ENCODE measurements at places on chromosomes 12 and 14.
A peak's percentile ranks its signal among the peaks of the same experiment; 100 is the strongest.

DNA sequence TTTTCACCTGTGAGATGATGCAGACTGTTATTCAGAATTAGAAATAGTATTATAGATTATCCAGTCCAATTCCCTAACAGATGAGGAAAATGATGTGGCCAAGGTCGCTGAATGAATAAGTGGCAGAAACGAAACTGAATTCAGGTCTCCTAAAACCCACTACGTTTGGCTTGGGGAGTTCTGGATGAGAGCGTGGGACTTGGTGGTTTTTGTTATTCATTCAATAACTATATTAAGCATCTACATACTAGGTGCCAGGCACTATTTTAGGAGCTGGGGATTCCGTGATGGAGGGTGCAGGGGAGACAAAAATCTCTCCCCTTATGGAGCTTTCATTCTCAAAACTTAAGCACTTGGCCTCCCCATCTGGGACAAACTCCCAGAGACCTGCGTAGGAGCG, 813 bp upstream of the CCDC184 start:
- peak; percentile 66 for DNase-seq

- no peak for DNase-seq
Observed at GRCh38 chr12:84201976-84202375, 710.6 kb downstream of the SLC6A15 start.

DNA sequence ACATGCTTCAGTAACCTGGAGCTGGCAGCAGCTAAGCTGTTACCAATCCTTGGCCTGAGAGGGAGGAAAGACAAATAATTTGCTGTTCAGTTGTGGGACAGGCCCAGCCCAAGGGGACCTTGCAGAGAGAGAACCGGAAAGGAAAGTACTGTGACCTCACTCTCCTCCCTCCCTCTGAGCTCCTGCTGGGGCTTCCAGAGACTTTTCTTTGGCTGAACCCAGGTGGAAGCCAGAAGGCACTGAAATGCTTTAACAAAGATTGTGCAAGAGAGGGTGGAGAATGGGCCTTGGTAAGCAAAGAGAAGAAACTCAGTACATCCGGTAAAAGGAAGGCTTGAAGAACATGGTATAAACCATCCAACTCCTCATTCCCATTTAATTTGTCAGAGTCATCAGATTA, 457.1 kb downstream of the GLT1D1 start:
- DNase-seq: no peak

DNA sequence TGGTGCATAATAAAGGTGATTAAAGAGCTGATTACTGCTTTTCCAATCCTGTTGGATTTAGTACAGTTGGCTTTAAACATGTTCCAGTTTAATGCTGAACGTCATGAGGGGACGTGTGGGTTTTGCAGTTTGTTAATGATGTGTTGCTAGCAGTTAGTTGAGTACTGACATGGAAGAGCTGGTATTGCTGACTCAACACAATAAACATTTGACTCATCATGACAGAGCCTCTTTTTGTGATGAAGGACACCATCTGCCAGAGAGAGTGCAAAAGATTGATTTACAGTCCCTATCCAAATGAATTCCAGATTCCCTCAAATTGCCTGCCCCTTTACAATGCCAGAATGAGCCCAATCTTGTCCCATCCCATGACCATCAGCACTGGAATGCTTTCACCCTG, 346.2 kb upstream of the PRICKLE1 start:
- peak; percentile 57 for DNase-seq

- no peak for DNase-seq
Observed at GRCh38 chr12:64810831-64811230, 13.6 kb upstream of the TBC1D30 start.

GRCh38 chr14:65704850-65705249, 292.3 kb downstream of the FUT8 start:
- DNase-seq: no peak

GRCh38 chr12:3178671-3179313, 101.6 kb downstream of the TSPAN9 start:
- no peak for DNase-seq

DNA sequence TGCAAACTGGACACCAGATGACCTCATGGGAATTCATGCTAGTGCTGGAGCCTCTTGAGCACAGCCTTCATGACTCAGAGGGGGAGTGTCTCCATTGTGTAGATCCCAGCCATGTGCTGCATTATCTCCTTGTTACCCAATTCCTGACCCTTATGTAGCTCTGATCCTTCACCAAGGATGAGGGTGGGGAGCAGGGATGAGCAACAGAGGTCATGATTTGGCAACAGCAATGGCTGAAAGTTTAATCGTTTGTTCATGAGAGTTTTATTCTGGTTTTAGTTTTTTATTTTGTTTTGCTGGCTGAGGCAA, 9.5 kb upstream of the BDKRB1 start:
- DNase-seq: peak; percentile 85

GRCh38 chr12:51817027-51817953, 31.2 kb downstream of the FIGNL2 start:
- peak; percentile 10 for DNase-seq

DNA sequence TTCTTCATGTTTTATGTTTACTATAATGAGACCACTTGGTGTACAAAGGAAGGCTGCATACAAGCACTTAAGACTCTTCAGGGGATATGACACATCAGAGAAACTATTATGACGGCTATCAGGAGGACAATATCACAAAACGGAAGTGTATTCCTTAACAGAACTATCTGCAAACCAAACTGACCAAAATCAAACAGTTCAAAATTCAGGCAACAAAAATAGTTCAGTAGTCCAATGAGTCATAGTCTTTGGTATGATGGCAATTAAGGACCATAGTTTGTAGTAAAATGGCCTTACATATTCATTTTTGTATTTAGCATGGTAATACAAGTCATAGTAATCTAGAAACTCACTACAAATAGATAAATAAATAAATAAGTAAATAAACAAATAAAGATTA, 1638.7 kb upstream of the SEL1L start:
- no peak for DNase-seq

GRCh38 chr12:31236998-31237637, 88.8 kb downstream of the SINHCAF start:
- DNase-seq: no peak

DNA sequence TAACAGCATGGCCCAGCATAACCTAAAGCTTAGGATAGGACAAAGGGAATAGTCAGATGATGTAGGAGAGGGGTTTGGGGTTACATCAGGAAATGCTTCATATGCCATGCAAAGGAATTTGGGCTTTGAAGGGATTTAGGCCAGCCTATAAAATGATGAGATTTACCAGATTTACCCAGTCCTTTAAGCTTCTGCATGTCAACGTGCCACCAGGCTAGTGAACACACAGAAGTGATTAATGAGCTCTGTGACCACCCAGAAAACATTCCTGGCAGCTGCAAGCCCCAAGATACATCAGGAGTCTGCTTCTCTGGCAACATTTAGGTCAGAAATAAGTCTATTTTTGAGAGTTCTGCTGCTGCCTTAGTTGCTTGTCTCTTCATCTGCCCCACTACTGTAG, 118.3 kb downstream of the LRIG3 start:
- DNase-seq: no peak

GRCh38 chr12:26153421-26154154, 28.8 kb upstream of the BHLHE41 start:
- DNase-seq: peak; percentile 81

- DNase-seq: no peak
Observed at GRCh38 chr12:88458327-88458726, 121.9 kb downstream of the KITLG start.

- no peak for DNase-seq
Observed at GRCh38 chr12:132472386-132472785, 17.6 kb upstream of the FBRSL1 start.

- no peak for DNase-seq
Observed at GRCh38 chr12:54936736-54937135, 47.8 kb downstream of the TESPA1 start.
